NCI-H1694 (cell line): ENCODE measurements at places on chromosomes 16 and 17.

GRCh38 chr16:21644674-21645073 lies 7.7 kb downstream of the IGSF6 start:
- DNase-seq = no peak

DNA sequence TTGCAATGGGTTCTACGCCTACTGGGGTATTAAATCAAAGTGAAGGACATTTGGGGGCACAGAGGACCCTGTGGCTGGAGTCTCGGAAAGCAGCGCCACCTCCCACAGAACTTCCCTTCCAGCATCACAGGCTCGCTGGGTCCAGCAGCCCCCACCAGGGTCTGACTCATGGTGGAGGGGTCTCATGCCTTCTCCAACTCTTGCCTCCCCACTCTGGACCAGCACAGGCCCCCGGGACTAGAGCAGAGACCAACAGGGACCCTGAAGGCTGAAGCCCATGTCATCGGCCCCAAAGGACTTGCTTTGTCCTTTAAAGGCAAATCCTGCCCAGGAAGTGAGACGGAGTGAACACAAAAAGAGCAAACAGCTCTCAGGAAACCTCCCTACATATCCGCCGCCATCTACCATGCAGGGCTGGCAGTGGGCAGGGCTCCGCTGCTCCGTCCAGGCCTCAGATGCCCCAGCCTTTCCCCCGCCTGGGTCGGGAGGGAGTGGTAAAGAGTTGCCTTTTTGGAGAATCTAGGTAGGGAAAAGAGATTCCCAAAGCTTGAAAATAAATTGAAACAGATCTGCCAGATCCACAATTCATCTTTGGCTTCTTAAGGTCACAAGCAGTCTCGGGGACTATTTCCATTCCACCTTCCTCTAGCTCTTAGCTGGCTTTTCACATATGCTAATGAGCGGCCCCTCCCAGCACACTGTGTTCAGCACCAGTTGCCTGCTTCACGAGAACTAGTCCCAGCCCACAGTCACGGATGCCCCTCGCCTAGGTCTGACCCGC lies 2.1 kb upstream of the GPRC5C start:
- no peak for DNase-seq

DNA sequence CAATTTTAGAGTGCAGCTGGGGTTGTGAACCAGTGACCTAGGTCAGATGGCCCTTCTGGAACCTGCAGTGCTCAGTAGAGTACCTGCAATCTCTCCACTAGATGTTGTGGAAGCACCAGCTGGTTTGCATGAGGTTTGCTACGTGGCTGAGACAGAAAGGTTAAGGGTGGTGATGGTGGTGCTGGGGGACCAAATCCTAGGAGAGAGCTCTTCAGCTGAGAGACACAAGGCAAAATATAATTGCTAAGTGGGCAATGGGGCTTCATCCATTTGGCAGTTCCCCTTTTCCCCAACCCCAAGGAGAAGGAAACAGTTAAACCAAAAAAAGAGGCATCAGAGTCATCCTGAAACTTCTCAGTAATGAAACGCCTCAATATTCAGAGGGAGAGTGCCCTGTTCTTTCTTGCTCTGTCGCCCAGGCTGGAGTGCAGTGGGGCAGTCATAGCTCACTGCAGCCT lies 13.9 kb downstream of the ITPRIPL2 start:
- no peak for DNase-seq

DNA sequence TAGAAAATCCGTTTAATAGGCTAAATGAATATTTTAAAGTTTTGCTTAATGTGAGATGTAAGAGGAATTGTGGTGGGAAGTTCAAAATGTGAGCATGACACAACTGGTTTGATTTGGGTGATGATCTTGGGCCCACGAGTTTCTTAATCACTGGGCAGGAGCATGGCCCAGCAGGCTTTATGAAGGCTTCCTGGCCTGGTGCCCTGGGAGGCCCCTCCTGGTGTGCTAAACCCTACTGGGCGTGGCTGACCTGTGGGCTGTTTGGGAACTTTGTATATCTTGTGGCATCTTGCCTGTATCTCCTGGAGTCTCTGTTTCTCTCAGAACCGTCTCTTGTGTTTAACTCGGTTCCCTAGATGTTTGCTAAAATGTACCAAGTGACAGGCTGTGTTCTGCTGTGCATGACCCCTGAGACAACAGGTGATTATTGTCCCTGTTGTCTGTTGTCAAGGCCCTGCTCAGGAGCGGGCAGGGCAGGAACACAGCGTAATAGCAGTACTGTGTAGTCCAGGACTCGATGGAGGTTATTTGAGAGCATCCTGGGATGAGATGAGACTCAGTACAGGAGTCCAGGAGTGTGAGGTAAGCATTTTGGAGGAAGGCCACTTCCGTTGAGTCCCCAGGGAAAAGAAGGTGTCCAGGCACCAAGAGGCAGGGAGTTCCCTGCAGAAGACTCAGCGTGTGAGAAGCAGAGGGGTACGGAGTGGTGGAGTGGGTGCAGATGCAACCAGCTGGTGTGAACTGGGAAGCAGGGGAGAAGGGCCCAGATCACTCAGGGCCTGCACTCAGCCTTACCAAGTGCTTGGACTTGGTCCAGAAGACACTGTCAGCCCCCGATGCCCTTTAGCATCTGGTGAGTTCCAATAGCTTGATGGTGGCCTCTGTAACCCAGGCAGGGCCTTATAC lies 48.5 kb downstream of the B9D1 start:
- no peak for DNase-seq

DNA sequence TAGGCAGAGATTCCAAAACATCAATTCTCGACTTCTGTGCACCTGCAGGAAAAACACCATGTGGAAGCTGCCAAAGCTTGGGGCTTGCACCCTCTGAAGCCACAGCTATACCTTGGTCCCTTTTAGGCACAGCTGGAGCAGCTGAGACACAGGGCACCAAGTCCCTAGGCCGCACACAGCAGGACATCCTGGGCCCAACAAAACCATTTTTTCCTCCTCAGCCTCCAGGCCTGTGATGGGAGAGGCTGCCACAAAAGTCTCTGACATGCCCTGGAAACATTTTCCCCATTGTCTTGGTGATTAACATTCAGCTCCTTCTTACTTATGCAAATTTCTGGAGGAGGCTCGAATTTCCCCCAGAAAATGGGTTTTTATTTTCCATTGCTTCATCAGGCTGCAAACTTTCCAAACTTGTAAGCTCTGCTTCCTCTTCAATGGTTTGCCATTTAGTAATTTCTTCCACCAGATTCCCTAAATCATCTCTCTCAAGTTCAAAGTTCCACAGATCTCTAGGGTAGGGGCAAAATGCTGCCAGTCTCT lies 24.3 kb upstream of the COL1A1 start:
- DNase-seq = no peak

DNA sequence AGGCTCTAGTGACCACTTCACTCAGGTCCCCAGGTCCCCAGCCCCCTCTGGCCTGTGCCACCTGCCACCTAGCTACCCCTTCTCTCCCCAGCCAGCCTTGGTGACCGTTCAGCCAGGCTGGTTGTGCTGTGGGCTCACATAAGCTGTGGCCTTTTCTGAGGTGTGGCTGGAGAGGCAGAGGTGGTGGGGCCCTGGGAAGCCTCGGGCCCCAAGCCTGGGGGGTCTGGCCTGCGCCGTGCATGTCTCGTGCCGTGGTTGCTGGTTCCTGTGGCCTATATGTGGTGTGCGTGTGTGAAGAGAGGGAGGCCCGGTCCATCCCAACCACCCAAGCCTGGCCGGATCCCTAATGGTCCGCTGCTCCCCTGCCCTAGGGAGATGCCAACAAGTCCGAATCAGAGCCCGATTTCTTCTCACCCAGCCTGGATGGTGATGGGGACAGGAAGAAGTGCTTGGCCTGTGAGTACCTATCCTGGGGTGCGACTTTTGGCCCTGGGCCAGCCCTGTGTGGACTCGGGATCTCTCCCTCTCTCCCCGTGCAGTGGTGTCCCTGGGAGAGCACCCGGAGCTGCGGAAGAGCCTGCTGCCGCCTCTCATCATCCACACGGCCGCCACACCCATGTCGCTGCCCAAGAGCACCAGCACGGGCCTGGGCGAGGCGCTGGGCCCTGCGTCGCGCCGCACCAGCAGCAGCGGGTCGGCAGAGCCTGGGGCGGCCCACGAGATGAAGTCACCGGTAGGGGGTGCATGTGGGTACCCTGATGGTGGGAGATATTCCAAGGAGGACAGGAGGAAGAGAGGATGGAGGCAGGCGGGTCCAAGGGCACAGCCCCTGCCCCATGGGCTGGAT lies 35.9 kb downstream of the CACNA1G start:
- DNase-seq = no peak

DNA sequence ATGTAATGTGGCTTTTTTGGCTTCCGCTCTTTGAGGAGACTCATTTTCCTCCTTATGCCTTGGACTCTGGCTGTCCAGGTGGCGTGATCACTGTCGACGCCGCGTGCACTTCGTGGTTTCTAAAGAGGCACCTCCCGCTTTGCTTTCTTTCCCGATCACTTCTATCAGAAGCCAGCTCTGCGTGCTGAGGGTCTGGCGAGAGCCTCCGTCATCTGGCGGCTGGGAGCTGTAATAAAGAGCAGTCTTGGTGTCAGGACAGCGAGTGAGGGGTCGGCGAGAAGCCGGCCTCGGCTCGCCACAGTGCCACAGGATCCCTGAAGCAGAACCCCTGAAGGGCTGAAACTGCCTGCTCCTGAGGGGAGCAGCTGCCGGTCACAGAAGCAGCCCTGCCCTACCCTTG lies 7.4 kb downstream of the ZNF750 start:
- DNase-seq = no peak

- no peak for DNase-seq
Measured at GRCh38 chr16:82137822-82138167, 32.2 kb downstream of the MPHOSPH6 start.

DNA sequence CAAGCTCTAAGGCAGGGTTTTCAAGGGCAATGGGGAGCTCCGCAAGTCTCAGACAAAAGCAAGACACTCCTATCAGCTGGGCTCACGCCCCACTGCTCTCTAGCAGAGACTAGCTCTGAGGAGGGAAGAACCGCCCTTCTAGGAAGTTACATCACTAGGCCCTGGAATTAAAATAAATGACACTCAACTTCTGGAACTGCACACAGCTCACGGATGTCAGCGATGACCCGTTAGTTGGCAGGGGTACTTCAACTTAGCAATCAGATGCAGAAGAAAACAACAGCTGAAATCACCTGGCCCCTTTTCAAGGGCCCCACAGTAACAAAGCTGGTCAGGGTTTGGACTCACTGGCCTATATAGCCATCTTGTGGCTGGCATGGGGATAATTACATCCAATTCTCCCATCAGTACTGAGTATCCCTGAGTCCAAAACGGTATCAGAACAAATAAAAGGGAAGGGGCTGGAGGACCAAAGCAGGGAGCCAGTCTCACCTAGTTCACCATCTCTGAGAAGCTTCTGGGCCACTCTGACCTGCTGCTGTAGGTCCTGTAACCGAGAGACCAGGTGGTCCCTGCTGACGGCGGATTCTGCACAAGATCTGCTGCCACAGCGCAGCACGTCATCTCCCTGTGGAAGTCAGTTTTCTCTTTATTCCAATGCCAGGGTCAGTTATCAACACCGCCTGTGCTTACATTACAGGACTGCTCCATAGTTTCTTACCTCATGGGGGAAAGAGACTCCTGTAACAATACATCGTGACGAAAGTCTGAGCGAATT lies 22.2 kb downstream of the SERPINF1 start:
- DNase-seq = no peak

DNA sequence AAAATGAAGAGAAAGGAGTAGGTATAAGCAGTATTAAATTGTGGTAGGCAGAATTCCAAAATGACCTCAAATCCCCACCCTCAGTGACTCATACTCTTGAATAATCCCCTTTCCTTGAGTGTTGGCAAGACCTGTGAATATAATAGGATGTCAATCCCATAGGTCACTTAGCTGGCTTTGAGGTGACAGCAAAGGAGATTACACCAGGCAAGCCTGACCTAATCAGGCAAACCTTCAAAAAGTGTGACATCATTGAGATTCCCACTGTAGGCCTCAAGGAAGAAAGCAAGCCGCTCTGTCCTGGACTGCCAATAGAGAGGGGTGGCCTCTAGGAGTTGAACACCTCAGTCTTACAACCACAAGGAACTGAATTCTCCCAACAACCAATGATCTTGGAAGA lies 535.2 kb downstream of the RBFOX1 start:
- no peak for DNase-seq

- no peak for DNase-seq
Measured at GRCh38 chr16:67915831-67916723, 15.6 kb downstream of the CTRL start.

- DNase-seq = peak; percentile 93
Measured at GRCh38 chr17:42407289-42407836, 15.7 kb downstream of the CAVIN1 start.

DNA sequence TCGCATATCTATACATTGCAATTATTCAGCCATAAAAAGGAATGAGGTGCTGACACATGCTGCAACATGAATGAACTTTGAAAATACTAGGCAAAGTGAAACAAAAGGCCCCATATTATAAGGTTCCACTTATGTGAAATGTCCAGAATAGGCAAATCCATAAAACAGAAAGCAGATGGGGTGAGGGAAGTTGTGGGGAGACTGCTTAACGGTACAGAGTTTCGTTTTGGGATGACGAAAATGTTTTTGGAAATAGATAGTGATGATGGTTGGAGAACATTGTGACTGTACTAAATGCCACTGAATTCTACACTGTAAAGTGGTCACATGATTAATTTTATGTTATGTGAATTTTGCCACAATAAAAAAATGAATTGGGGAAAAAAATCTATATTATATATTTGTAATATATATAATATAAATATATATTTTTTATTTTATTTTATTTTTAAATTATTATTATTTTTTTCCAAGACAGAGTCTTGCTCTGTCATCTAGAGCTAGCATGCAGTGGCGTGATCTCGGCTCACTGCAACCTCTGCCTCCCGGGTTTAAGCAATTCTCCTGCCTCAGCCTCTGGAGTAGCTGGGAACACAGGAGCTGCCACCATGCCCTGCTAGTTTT lies 4.2 kb upstream of the GNA13 start:
- no peak for DNase-seq

DNA sequence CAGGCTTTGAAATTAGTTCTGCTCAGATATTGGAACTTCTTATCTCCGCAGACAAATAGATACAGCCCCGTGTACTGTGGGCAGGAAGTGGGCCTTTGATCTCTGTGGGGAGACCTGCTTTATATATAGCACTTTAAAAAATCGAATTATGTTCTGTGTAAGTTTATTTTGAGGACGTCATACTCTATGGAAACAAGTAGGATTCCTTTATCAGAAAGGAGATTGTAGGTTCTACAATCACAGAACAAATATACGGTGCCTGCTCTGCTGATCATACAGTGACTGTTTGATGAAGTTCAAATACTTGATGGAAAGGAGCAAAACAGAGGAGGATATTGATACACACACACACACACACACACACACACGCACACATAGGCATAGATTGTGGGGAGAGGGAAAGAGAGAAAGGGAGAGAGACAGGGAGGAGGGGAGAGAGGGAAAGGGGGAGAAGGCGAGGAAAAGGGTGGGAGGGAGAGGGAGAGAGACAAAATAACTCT lies 14.7 kb upstream of the TMEM220 start:
- DNase-seq = no peak

DNA sequence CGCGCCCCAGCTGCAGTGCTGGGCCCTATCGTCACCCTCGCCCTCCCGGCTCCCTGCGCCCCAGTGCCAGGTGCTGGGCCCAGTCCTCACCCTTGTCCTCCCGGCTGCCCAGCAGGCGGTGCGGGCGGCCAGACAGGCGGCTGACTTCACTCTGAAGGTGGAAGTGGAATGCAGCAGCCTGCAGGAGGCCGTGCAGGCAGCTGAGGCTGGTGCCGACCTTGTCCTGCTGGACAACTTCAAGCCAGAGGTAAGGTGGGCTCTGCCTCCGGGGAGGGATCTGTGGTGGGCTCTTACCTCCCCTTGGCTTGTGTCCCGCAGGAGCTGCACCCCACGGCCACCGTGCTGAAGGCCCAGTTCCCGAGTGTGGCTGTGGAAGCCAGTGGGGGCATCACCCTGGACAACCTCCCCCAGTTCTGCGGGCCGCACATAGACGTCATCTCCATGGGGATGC lies 17.9 kb downstream of the QPRT start:
- no peak for DNase-seq
